ENCODE measurements at places on chromosomes 3 and 15.

GRCh38 chr15:63905558-63906265, 72.0 kb upstream of the HERC1 start:
- no peak for DNase-seq

DNA sequence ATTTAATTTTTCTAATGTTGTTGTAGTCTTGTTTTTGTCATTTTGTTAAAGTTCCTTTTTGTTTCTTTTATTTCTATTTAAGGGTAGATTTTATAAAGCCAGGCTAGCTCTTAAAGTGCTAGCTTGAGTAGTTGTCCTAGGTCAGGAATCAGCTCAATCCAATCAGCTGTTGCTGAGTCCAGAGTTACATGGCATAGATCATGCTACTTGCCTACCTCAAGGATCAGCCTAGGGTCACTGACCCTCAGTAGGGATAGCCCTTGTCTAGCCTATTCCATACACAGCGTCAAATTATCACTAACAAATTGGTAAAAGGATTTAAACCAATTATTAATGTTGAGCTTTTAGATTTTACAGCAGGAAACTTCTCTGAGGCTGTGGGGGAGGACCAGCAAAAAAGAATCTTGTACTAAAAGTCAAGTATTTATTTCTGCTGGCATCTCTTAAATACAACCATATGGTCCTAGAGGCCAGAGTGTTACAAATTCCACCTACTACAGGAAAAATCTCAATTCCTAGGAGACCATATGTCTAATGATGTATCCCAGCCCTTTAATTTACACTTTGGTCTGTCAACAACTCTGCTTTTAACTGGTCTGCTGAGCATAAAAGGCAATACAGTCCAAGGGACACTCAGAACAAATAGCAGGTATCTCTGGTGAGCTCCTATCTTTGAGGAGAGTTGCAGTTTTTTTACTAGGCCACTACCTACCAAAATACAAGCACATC, 138.3 kb upstream of the PTPRG start:
- DNase-seq: no peak

GRCh38 chr3:138220242-138220641, 33.1 kb downstream of the ARMC8 start:
- DNase-seq: no peak

DNA sequence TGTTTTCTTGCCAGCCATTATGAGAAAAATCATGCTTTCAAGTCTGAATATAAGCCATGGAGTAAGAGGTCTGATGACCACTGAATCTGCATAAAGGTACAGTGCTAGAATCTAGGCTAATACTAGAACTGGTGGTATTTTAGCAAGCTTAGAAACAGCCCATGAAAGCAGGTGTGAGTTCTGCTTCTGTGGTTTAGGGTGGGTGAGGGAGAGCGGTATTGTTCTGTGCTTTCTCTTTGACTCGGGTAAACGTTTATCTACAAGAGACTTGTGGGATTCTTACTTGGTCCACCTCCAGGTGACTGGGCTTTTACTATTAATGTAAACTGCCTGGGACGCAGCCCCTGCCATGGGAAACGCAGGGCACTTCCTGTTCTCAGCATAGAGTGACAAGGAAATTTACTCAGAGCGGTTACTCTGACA, 55.2 kb downstream of the PGPEP1L start:
- DNase-seq: no peak

GRCh38 chr15:33098094-33099058, 96.1 kb downstream of the FMN1 start:
- peak; percentile 76 for DNase-seq

DNA sequence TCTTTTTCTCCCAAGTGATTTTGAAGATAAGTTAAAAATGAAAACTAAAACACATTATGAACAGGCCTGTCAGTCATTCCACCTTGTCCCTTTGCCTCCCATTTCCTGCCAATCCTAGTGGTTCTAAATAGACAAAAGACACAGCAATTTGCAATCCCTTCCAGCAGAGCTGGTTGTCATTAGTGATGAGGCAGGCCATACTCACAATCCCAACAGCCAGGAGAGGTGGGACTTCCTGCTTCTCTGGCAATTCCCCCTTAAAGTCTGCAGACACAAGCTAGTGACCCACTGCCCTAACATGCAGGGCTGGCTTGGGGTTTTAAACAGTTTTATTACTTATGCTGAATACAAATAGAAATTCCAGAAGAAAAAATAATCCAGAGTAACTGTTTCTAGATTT, 38.4 kb upstream of the RBP1 start:
- no peak for DNase-seq

DNA sequence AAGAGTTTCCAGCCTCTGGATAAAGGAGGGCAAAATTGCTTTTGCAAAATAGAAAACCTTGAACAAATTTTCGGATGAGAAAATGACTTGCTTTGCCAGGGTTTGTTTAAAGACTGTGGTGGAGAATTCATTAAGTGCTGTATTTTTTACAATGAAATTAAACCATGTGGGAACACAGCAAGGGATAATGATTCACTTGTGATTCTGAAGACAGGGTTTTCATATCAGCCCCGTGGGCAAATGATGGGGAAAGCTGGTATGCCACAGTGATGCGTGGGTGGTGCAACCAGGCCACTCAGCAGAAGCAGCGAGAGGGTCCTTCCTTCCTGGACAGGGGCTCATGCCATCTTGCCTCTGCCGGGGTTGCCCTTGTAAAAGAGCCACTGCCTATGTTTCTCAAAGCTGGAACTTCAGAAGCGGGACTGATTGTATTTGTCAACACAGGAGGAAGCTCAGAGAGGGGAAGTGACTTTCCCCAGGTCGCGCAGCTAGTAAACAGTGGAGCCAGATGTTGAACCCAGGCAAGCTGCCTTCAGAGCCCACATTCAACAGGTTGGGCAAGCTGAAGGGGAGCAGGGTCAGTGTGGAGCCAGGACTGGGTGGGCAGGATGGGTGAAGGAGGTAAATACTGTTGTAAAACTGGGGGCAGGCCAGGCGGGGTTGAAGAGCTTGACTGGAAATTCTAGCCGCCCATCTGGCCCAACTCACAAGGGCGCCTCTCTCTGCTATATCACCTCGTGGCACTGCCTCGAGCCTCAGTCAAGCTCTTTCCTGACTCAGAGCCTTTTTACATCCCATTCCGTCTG, 79.1 kb downstream of the TOP2B start:
- no peak for DNase-seq

GRCh38 chr3:52429779-52430415, 15.0 kb downstream of the SEMA3G start:
- DNase-seq: no peak

DNA sequence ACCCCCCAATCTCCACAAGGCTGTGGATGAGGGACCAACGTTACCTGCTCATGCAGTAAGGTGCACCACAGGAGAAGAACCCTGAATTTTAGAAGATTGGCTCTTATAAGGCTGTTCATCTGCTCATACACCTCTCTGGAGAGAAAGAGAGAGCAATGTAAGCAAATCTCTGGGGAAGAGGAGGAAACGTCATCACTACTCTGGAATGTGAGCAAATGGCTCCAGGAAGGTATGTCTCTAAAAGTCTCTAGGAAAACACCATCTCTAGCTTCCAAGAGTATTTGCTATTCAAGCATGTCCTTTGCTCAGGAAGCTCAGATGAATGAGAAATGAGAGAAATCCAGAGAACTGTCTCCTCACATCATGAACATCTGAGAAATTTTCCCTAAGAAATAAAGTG, 235.4 kb downstream of the TBL1XR1 start:
- DNase-seq: no peak

GRCh38 chr3:190718671-190719070, 143.8 kb downstream of the GMNC start:
- peak; percentile 55 for DNase-seq

DNA sequence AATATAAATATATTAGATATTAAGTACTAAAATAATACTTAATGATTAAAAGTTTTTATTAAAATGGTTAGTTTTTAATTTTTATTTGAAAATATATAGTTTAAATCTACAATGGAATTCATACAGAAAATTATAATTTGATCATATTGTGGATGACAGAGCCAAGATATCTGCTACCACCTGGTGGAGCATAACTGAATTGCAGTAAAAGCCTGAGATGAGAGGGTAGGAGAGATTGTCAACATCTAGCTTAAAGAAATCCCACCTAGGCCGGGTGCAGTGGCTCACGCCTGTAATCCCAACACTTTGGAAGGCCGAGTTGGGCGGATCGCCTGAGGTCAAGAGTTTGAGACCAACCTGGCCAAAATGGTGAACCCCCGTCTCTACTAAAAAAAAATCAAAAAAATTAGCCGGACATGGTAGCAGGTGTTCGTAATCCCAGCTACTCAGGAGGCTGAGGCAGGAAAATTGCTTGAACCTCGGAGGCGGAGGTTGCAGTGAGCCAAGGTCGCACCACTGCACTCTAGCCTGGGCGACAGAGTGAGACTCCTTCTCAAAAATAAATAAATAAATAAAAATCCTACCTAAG, 25.1 kb upstream of the CSTA start:
- no peak for DNase-seq

DNA sequence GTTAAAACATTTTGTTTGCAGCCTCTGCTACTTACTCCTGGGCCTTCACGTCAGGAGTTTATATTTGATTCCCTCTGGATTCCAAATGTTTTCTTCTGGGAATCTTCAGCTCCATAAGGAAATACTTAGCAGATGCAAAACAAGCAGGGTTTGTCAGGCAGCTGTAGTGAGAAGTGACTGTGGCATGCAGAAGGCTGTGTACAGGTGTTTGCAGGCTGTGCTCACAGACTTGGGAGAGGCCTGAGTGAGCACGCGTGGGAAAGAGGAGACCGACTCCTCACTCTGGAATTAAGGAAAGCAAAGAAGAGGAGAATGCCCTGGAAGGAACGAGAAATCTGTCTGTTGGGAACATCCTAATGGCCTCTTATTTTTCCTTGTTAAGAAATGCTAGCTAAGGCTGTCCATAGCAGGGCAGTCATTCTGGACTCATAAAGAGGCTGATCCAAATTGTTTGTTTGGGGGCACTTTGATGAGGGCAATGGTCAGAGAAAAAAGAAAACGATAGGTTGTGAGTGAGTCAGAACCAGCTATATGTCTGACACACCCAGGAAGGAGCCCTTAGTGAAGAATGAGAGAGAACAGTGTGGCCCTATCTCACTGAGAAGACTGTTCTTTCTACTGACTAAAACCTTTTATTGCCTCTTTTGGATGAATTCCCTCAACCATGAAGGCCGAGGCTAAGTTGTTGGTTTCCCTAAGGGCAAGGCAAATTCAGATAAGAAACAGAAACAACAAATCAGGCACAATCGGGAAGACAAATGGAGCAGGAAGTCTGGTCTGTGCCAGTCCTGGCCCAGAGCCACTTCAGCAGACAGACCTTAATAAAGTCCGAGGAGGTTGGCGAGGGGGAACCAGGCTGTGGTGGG, 82.6 kb downstream of the TGFBR2 start:
- DNase-seq: peak; percentile 28

- no peak for DNase-seq
Measured at GRCh38 chr3:66383998-66384745, 116.7 kb downstream of the LRIG1 start.

DNA sequence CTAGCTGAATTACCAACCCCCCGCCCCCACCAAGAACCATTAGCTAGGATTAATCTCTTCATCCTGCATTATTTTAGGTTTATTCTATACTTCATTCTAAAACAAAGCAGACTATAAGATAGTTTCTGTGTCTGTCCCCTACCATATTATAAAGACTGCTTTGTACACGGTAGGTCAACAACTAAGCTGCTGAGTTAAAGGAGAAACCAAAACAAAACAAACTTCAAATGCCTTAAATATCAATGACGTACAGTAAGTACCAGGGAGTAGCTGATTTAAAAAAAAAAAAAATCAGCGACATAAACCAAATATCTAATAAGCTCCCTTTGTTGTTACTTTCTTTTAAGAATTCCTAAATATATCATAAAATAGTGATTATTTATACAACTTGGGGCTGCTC, 7.8 kb upstream of the VGLL4 start:
- DNase-seq: no peak

DNA sequence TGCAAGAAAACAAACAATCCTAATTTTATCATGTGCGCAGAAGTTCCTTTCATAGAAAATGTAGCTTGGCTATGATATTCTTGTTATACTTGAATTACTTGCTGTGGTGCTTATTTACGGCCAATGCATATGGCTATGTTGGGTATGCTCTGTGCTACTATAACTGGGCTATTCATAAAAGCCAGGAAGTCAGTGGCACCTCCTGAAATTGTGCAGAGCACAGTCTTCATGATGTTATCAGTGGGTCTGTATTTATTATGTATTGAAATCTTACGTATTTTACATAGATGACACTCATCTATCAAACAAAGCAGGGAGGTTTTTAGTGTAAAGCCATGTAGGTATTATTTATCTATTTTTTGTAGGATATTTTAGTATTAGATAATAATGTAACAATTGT, 196.5 kb upstream of the NAALADL2 start:
- no peak for DNase-seq

DNA sequence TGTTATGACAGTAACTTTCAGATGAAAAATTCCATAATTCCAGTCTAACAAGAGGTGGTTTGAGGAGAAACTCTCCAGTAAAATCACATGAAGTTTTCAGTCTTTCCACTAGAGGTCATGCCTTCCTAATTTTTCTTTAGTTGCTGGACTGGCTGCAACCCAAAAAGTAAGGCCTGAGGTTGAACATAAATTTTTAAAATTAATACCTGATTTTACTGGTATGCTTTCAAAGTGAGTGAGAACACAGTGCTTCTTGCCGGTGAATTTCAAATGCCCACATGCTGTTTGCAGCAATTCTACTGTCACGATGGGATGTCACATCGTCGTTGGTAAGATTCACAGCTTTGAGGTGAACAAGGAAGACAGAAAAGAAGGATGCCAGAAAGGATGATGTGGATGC, 89.0 kb upstream of the FGF12 start:
- DNase-seq: no peak

GRCh38 chr3:68103811-68104210, 449.4 kb upstream of the SUCLG2 start:
- DNase-seq: no peak

- no peak for DNase-seq
Measured at GRCh38 chr3:36696799-36697198, 67.6 kb downstream of the DCLK3 start.

- no peak for DNase-seq
Measured at GRCh38 chr3:144457758-144458157, 486.1 kb downstream of the DIPK2A start.

- DNase-seq: no peak
Measured at GRCh38 chr3:100915706-100916495, 77.3 kb downstream of the ABI3BP start.

DNA sequence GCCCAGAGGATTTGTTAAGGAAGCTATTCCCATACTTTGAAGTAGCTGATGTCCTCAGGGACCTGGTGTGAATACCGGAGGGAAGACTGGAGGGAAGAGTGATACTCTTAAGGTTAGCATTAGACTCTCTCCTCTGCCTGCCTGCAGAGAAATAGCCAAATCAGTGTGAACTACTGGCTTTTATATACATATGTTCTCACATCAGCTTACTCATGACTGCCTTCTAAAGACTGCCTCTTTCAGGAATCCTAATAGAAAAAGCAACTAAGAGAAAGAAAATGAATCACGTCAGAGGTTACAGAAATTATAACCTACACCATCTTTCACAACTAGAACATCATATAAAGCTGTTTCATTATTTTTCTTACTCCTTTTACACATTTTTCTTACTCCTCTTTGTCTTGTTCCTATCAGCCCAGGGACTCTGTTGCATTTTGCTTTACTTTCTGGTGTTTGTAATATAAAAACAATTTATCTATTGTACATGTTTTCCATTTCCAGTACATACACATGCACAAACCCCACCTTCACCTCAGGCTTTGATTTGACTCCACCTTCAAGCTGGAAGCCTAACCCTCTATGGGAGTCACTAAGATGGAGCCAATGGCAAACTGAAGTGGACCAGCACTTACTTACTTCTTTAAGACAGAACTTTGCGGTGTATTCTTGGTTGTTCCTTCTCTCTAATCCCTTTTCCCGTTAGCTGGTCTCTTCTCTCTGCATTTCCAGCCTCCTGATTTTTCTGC, 257.7 kb upstream of the UBE2E1 start:
- DNase-seq: no peak

- DNase-seq: no peak
Measured at GRCh38 chr15:98397419-98397818, 250.9 kb upstream of the IGF1R start.
